Left renal cortex interstitium (tissue), 4 donors: ENCODE measurements at places on chromosomes 6 and 20. TPM values are rescaled to one million over a fixed set of nuclear protein-coding genes. Genes with fewer than 3 reads are reported as not detected.

DNA sequence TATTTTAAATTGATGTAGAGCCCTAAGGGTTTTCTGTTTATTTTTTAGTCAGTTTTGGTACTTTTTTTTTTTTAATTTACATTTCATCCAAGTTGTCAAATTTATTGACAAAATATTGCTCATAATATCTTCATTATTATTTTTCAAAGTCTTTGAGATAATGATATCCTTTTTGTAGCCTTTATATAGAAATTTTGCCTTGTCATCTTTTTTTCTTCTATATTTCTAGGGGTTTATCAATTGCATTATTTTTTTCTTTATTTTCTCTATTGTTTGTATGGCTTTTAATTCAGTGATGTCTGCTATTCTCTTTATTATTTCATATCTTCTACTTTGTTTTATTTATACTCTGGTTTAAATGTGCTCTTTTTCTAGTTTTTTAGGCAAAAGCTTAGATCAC lies 863.0 kb upstream of the GJE1 start:
- DNase-seq, result no peak

- no peak for DNase-seq
These were observed 92.9 kb downstream of the PLEKHG1 start for GRCh38 chr6:150692604-150693003.

- no peak for DNase-seq
These were observed 156.3 kb downstream of the CARMIL1 start for GRCh38 chr6:25435416-25435985.

The SNX21 gene
- polyA plus RNA-seq, result 11.3 TPM

- DNase-seq, result no peak
These were observed 1.9 kb downstream of the GCNT2 start for GRCh38 chr6:10522929-10523573.

The C20orf141 gene
- polyA plus RNA-seq, result not detected

The C20orf204 gene
- polyA plus RNA-seq, result 0.35 TPM

The PPDPF gene
- 279 TPM for polyA plus RNA-seq

GRCh38 chr20:61178551-61179071 lies 73.5 kb upstream of the CDH4 start:
- DNase-seq, result no peak

The UBE2C gene
- 56.3 TPM for polyA plus RNA-seq

GRCh38 chr20:51335329-51335841 lies 207.1 kb downstream of the NFATC2 start:
- DNase-seq, result no peak

The INSM1 gene
- polyA plus RNA-seq, result not detected

The CD93 gene
- 35.7 TPM for polyA plus RNA-seq

The MUCL3 gene
- 0.07 TPM for polyA plus RNA-seq

GRCh38 chr20:9627219-9627618 lies 112.8 kb downstream of the LAMP5 start:
- no peak for DNase-seq

DNA sequence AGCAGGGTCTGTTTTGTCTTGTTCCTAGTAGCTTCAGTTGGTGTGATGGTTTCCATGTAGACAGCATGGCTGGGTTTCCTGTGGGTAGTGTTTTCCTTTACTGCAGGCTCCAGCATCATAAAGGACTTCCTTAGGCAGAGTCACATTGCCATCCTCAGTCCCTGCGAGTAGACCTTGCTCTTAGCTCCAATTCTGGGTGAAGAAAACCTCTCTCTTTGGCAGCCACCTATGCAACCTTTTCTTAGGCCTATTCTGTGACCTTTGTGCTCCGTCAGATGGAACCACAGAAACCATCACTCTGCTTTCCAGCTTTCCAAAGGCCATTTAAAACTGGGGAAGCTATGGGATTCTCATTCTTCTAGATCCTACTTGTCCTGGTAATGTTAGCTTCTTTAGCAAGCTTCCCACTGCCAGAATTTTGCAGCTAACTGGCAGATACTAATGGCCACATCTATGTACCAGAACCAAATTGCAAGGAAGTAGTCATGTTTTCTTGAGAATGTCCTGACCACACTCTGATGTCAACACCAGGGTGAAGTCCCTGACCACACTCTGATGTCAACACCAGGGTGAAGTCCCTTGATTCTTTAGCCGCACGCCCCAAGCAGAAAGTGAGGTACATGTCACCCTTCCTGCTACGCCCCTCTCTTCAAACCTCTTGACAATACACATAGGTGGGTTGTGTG lies 646.6 kb upstream of the HS3ST5 start:
- no peak for DNase-seq

DNA sequence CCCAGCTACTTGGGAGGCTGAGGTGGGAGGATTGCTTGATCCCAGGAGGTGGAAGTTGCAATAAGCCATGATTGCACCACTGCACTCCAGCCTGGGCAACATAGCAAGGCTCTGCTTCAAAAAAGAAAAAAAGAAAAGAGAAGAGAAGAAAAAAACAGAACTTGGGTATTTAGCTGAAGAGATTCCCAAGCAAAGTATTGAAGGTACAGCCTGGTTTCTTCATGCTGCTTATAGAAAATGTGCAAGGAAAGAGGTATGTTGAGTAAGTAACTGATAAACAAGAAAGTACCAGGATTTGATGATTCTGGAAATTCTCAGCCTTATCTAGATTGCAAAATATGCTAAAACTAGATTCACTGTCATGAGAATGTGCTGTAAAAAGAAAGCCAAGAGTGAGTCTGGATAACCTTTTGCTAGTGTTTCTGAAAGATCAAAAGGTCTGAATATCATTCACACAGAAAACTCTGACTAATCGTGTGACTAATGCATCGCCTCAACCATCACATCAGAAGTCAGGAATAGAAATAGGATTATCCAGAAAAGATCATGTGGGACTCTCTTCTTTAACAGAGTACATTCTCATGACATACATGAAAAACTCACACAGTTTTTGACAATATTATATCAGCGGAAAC lies 32.4 kb upstream of the NOP56 start:
- no peak for DNase-seq

The C6orf132 gene
- polyA plus RNA-seq, result 6.5 TPM

DNA sequence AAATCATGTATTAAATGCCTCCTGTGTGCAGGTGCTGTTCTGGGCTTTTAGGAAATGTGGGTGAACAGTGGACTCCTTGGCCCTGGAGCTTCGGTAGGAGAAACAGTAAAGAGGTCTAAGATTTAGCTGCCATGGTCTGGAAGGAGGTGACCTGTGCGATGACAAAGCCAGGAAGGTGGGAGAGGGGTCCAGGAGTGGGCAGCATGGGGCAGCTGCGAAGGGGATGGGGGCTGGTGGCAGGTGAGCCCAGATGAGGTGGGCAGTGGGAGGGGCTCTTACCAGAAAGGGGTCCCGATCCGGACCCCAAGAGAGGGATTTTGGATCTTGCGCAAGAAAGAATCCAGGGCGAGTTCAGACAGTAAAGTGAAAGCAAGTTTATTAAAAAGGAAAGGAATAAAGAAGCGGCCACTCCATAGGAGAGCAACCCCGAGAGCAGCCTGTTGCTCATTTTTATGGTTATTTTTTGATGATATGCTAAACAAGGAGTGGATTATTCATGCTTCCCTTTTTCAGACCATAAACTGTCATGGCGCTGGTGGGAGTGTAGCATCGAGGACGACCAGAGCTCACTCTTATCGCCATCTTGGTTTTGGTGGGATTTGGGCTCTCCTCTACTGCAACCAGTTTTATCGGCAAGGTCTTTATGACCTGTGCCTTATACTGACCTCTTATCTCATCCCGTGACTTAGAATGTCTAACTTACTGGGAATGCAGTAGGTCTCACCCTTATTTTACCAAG lies 38.7 kb downstream of the PRR18 start:
- DNase-seq, result no peak

DNA sequence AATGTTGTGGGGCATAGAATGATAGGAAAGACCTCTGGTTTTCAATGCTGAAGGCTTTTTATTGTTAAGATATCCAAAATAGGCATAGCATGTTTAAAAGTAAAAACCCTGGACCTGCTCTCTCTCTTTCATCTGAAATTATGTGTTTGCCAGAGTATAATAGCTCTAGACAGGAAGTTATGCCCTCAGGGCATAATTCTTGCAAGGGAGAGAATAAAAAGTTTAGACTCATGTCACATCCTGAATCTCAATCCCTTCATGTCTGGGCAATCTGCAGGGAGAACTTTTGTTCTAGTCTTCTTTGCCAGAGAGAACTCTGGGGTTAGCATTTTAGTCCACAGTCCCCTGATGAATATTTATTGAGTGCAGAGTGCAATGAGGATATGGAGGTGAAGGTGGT lies 297.3 kb upstream of the FLRT3 start:
- no peak for DNase-seq

GRCh38 chr6:120608826-120609225 lies 725.5 kb downstream of the TBC1D32 start:
- DNase-seq, result no peak

DNA sequence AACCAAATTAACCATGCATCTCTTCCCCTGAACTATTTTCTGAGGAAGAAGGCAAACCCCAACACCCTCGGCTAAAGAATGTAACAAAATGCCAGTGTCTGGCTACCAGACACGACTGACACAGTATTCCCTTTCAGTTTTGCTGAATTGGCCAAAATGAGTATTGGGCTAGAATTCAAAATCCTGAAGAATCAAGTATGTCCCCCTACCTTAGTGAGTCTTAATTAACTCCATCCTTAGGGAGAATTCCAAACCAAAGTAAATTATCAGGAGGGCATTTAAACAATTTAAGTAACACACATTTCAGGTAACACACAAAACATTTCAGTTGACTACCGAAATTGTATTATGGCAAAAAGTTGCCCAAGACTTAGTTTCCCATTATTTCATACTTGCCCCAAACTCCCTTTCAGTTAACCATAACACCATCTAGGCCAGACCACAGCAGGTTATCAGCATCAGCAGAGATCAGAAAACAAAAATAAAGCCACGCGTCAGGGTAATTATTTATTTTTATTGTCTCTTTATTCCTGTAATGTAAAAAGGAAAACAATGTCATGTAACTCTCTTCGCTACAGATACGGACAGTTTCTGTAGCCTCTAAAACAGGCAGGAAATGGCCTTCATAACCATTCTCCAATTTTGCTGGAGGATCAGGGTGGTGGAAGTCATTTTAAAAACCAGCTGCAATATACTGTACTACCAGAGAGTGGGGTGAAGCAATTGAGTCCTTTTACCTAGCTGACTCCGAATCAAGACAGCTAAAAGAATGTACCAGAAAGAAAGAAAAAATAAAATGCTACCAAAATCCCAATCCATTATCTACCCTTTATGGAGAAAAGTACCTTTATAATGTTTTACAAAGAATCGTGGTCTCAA lies 1.9 kb downstream of the SNX5 start:
- DNase-seq, result no peak

DNA sequence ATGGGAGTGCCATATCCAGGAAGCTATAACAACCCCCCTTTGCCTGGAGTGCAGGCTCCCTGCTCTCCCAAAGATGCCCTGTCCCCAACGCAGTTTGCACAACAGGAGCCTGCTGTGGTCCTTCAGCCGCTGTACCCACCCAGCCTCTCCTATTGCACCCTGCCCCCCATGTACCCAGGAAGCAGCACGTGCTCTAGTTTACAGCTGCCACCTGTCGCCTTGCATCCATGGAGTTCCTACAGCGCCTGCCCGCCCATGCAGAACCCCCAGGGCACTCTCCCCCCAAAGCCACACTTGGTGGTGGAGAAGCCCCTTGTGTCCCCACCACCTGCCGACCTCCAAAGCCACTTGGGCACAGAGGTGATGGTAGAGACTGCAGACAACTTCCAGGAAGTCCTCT lies 56.7 kb upstream of the TMEM181 start:
- no peak for DNase-seq

GRCh38 chr20:45372646-45373352 lies 5.3 kb downstream of the TP53TG5 start:
- no peak for DNase-seq

GRCh38 chr6:154251116-154251515 lies 105.5 kb downstream of the IPCEF1 start:
- DNase-seq, result no peak

The DEFB121 gene
- not detected for polyA plus RNA-seq

DNA sequence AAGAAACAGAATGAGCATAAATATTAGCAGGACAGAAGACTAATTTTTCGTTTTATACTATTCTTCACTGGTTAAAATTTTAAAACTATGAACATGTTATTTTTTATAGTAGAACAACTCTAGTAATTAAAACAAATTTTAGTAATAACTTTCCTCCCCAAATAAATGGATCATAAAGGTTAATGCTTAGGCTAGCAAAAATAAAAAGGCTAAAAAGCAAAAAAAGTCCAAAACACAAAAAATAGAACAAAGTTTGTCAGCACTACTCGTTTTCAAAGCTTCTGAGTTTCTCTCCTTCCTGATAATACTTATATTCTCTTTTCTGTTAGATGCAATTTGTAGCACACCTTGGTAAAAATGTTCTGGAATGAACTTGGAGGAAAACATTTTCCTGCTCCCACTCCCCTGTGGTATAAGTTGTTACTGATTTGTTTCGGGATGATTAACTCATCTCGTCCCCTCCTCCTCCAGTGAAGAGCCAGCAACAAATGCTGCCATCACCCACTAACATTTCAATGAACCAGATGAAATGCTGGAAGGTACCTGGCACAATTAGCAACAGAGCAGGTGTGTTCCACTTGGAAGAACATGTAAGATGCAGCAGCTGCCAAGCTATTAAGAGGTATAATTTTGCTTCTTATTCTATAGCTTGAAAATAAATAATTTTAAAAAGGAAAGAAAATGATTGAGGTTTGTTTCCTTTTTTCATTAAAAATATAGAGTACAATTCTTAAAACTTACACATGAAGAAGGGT lies 130.5 kb downstream of the MYB start:
- DNase-seq, result no peak

GRCh38 chr6:34476447-34476846 lies 10.6 kb downstream of the PACSIN1 start:
- no peak for DNase-seq

GRCh38 chr6:45951321-45952167 lies 64.1 kb downstream of the CLIC5 start:
- peak; percentile 68 for DNase-seq

The GPX5 gene
- polyA plus RNA-seq, result not detected

The PTK6 gene
- polyA plus RNA-seq, result 1.3 TPM

GRCh38 chr6:28988536-28989311 lies 16.4 kb downstream of the ZNF311 start:
- no peak for DNase-seq

DNA sequence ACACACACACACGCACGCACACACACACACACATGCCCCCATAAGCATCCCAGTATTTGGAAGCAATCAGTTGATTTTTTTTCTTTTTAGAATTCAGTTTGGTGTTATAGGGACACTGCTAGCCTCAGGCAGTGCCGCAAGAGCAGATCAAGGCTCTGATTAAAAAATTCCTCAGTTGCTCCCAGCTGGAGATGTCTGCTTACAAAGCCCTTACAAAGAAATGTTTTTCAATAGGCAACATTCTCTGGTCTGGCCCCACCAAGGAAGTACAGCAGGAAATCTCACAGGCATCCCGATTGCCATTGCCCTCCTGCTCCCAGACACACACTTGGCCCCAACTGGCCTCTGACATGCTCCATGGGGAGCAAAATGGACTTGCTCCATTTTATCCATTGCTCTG lies 22.9 kb upstream of the CD83 start:
- no peak for DNase-seq

GRCh38 chr6:125674230-125674629 lies 75.2 kb upstream of the HEY2 start:
- no peak for DNase-seq

DNA sequence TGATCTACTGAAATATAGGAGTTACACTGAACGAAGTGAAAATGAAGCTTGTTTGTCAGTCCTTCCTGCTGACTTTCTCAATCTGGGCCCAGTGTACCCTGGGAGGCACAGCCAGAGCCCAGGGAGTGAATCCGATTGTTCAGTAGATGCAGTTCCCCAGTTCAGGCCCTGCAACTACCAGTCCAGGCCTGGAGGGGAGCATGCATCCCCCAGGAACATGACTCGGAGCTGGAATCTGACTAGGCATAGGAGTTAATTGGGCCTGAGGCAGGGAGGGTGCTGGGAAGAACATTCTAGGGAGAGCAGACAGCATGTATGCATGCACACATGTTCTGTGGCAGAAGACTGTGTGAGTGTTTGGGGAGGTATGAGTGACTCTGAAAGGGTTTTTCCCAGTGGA lies 42.1 kb downstream of the PHACTR3 start:
- no peak for DNase-seq
